ENCODE measurements at places on chromosomes 1 and 21. TPM values are rescaled to one million over a fixed set of nuclear protein-coding genes. Genes with fewer than 3 reads are reported as not detected.

DNA sequence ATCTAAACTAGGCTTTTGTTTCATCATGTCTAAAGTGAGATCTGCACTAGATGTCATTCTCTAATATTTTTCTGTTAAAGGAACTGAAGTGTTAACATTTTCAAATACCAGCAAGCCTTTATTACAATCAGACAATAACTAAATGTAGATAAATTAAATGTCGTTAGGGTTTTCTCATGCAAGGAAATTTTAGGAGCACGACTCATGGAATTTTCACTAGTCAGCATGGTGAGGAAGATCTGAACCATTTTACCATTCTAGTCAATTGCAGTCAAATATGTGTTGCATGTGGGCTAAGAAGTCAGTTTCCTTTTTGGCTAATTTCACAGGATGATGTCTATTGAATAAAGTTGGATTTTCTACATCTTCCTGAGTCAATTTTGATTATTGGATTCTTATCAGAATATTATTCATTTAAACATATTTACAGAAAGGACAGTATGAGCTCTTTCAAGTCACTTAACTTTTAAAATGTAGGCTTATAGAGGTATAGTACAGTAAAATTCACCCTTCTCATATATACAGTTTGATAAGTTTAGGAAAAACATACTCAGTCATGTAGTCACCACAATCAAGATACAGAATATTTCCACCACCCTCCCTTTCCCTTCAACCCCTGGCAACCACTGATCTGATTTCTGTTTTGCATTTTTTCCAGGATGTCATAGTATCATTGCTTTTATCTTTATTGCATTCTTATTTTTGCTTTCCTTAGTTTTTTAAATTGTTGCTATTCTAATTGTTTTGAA lies 9.2 kb downstream of the GCSAML start:
- peaks cover 43% of the 10 kb centered on the region for H3K27me3 ChIP-seq
- no peak overlapping the region for H3K27ac ChIP-seq
- DNase-seq = no peak

DNA sequence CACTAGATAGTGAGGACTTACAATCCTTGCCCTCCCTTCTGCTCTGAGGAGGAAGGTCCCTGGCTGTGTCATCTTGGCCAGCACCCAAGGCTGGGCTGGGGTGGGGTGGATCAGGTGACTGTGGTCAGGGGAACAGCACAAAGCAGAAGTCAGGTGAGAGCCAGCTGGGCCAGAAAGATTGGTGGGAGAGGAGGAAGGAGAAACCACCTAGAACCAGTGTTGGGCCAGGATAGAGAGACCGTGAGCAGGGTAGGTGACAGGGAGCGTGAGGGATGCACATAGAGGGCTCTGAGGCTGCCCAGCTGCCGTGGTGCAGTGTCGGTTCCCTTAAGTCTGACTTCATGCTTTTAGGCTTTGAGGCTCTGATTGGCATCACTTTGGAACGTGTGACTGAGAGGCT lies 22.7 kb downstream of the NCF2 start:
- H3K36me3 ChIP-seq = no peaks in the 10 kb centered on the region
- peak; percentile 80 for DNase-seq
- H3K27ac ChIP-seq = peak overlapping the region; percentile 82
- no peaks in the 10 kb centered on the region for H3K27me3 ChIP-seq
- no peak overlapping the region for H3K4me3 ChIP-seq
- H3K4me1 ChIP-seq = peaks cover 34% of the 10 kb centered on the region

DNA sequence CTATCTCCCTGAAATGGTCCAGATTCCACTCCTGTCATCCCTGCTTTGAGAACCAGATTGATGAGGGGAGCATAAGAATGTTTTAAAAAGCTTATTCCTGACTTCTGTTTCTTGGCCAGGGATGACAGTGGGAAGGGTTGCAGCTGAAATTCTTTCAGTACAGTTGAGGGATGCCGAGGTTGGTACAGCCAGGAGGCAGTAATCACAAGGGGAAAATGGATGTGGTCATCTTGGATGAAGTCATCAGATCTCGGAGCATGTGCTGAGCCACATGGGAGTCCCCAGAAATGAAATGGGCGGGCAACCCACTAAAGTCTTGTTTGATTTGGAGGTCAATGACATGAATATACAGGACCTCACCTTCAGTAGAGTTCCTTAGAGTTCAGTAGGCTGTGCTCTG lies 18.7 kb upstream of the PLA2G2E start:
- DNase-seq = no peak
- no peak overlapping the region for H3K4me3 ChIP-seq
- no peaks in the 10 kb centered on the region for H3K27me3 ChIP-seq
- no peaks in the 10 kb centered on the region for H3K36me3 ChIP-seq

- H3K4me3 ChIP-seq = no peak overlapping the region
- no peak overlapping the region for H3K27ac ChIP-seq
- peaks cover 18% of the 10 kb centered on the region for H3K4me1 ChIP-seq
These were observed 75.2 kb upstream of the GADD45A start for GRCh38 chr1:67609577-67610341.

GRCh38 chr1:157496121-157496526 lies 56.2 kb downstream of the FCRL5 start:
- no peaks in the 10 kb centered on the region for H3K4me1 ChIP-seq
- no peaks in the 10 kb centered on the region for H3K36me3 ChIP-seq
- H3K27ac ChIP-seq = no peak overlapping the region
- peaks cover 31% of the 10 kb centered on the region for H3K27me3 ChIP-seq

DNA sequence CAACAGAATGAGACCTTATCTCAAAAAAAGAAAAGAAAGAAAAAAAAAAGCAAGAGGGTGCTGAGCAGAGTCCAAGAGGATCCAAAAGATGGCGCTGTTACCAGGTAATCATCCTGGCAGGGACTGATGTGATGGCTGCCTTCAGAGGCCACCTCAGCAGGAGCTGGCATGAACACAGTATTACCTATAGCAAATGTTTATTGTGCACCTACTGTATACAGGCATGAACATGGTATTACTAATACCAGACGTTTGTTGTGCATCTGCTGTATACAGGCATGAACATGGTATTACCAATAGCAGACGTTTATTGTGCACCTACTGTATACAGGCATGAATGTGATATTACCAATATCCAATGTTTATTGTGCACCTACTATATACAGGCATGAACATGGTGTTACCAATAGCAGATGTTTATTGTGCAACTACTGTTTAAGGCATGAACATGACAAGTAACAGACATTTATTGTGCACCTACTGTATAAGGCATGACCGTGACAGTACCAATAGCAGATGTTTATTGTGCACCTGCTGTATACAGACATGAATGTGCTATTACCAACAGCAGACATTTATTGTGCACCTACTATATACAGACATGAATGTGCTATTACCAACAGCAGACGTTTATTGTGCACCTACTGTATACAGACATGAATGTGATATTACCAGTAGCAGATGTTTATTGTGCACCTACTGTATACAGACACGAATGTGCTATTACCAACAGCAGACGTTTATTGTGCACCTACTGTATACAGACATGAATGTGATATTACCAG lies 115.1 kb upstream of the TMEM51 start:
- peak; percentile 56 for DNase-seq
- no peak overlapping the region for H3K4me3 ChIP-seq
- no peak overlapping the region for H3K27ac ChIP-seq
- H3K4me1 ChIP-seq = no peaks in the 10 kb centered on the region
- no peaks in the 10 kb centered on the region for H3K36me3 ChIP-seq

DNA sequence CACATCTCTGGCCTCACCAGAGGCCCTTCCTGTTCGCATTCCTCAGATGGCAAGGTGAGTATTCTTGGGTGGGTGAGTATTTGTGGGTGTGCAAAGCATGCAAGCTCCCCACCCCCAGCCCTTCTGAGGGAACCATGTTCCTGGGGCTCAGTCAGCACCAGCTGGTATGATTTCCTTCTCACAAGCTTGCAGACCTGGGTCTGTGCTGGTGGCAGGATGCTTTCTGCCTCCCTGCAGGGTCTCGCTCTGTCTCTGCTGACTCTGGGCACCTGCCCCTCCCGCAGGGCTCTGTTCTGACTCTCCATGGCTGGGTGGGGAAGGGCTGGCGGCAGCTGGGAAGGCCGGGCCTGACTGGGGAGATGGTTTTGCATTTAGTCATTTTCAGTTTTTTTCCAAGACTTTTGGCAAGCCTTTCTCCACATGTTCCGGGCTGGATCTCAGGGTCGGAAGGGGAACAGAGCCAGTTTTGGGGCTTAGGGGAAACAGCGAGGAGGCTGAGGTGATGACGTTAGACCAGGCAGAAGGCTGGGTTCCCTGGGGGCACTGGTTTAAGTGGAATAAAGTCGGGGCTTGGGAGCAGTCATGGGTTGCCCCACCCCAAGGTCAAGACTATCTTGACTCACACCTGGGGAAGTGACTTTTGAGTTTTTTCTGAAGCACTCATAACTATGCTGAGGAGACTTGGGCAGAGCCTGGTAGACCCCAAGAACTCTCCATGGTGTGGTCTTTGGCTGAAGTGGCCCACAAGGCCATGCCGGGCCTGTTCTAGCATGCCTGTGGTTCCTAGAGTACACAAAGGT lies 6.2 kb downstream of the RASSF5 start:
- H3K4me1 ChIP-seq = peaks cover 38% of the 10 kb centered on the region
- peak overlapping the region; percentile 28 for H3K4me3 ChIP-seq
- no peaks in the 10 kb centered on the region for H3K27me3 ChIP-seq
- H3K27ac ChIP-seq = peak overlapping the region; percentile 78
- no peaks in the 10 kb centered on the region for H3K36me3 ChIP-seq
- DNase-seq = peak; percentile 98

- peak; percentile 50 for DNase-seq
- H3K36me3 ChIP-seq = no peaks in the 10 kb centered on the region
- no peaks in the 10 kb centered on the region for H3K27me3 ChIP-seq
- no peak overlapping the region for H3K27ac ChIP-seq
These were observed 80.8 kb downstream of the C21orf91 start for GRCh38 chr21:17738176-17738953.

DNA sequence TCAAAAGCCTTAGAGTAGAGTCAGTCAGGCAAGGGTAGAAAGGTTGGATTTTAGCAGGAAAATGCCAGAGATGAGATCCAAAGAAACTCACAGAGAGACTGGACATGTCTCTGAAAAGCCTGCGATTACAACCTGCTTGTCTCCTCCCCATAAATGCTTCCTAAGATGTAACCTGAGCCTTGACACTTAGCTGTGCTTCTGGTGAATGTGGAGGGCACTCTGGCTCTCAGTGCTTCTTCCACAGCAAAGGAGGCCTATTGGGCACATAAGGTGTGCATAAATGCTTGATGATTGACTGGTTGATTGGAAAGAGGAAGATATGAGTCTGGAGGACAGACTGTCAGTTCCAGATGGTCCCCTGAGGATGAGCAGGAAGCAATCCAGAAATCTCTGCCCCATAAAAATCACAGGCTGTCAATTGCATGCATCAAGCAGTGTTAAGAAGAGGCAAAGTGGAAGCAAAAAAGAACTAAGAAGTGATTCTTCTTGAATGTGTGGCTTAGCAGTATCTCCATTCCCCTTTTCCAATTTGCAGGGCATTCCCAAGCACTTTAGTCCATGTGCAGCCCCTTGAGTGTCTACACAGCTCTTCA lies 236.2 kb upstream of the RRP15 start:
- H3K4me1 ChIP-seq = no peaks in the 10 kb centered on the region
- no peak overlapping the region for H3K27ac ChIP-seq
- H3K36me3 ChIP-seq = no peaks in the 10 kb centered on the region
- H3K27me3 ChIP-seq = no peaks in the 10 kb centered on the region

GRCh38 chr21:31576428-31576827 lies 83.1 kb upstream of the SOD1 start:
- H3K4me3 ChIP-seq = no peak overlapping the region
- H3K4me1 ChIP-seq = no peaks in the 10 kb centered on the region
- H3K27ac ChIP-seq = no peak overlapping the region

The ANKRD65 gene
- 0.18 TPM for total RNA-seq

The HSD3B2 gene
- total RNA-seq = not detected

The PGBD5 gene
- total RNA-seq = under 0.01 TPM

The VHLL gene
- 1.1 TPM for total RNA-seq

The OR2L13 gene
- not detected for total RNA-seq
